ENCODE measurements at places on chromosomes 7 and 10.

DNA sequence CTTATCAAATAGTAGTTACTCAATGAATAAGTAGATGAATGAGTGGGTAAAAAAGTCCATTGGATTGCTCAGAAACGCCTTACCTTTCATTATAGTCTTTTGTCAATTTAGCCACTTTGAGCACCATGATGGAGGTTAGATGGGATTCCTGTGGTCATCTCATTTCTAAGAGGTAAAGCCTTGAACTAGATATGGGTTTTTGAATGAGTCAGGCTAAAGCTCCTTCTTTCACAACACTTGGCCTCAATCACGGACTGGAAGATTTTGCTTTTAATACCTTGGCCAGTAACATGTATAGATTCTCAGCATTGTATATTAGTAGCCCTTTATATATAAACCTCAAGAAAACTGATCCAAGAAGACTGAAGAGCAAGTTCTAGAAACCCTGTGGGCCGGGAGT lies 99.7 kb upstream of the CCDC6 start:
- DNase-seq = no peak

GRCh38 chr10:123518765-123519164 lies 147.4 kb upstream of the GPR26 start:
- DNase-seq = no peak

- DNase-seq = no peak
Measured at GRCh38 chr7:17696422-17696821, 243.9 kb downstream of the SNX13 start.

GRCh38 chr7:21414795-21415393 lies 13.0 kb upstream of the SP4 start:
- DNase-seq = no peak

- DNase-seq = no peak
Measured at GRCh38 chr7:139640681-139641080, 117.2 kb downstream of the CLEC2L start.

DNA sequence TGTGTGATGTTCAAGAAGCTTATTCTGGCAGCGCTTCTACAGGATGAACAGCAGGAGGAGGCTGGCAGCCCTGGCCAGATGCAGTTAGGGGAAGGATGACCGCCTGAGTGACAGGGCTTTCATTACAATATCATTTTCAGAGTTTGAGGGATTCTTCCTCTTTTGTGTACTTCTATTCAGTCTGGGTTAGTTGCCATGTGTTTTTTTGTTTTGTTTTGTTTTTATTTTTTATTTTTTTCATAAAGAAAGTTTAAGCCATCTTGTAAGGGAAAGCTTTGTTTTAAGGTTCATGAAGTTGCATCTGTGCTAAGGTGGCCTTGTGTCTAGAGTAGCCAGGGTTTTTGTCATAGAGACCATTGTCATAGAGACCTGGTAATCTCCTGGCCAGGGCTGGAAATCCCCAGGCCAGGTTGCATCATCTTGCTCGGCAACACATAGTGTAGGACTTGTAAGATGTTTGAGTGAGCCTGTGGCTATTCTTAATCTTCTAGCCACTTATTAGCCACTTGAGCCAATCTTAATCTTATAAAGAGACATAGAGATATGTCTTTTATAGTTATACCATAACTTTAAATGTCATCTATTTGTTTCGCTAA lies 230.5 kb upstream of the TMEM229A start:
- no peak for DNase-seq
